Activated CD4-positive, CD25-positive, alpha-beta regulatory T cell (primary cell): ENCODE measurements at places on chromosomes 13 and 19.

- no peak for DNase-seq
Observed at GRCh38 chr13:30715837-30716236, 19.5 kb upstream of the ALOX5AP start.

- no peak for DNase-seq
Observed at GRCh38 chr19:51210191-51210784, 14.6 kb upstream of the CD33 start.

- no peak for DNase-seq
Observed at GRCh38 chr19:39631178-39631577, 24.5 kb upstream of the LGALS16 start.

DNA sequence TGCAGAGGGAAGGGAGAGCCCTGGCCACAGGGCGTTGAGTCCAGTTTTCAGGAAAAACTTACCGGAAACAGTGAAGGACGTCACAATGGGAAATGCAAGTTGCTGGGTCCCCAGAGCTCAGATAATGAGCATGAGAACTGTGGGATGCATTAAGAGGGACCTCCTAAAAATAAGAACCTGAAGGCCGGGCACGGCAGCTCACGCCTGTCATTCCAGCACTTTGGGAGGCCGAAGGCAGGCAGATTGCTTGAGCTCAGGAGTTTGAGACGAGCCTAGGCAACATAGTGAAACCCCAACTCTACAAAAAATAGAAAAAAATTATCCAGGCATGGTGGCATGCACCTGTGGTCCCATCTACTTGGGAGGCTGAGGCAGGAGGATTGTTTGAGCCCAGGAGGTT lies 170.6 kb downstream of the URI1 start:
- DNase-seq = no peak

GRCh38 chr19:11338569-11339253 lies 746 bp downstream of the RAB3D start:
- DNase-seq = no peak

DNA sequence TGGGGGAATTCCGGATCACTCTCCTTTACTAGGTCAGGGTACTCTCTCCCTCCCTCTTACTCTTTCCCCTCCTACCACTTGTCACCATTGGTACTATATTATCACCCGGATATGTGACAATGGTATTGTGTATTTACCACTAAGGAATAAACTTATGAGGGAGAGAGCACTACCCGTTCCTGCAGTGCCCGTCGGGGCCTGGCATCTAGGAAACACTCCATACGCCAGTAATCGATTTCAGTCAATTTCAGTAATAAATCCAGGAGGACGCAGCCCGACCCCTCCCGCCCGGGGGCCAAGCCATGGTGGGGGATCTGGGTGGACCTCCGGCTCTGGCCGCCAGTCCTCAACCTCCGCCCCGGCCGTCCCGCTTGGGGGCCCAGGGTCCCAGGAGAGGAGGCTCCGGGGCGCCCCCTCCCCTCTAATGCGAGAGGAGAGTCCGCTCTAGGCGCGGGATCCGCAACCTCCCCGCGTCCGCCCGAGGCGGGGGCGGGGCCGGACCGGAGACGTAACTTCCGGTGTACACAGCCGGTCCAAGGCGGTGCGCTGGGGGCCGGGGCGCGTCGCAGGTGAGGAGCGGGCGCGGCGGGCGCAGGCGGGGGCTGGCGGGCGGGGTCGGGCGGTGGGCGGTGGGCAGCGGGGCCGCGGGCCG lies at the start of gene GARRE1:
Gene GARRE1 (plus strand): TSS at position 509 of the 652 bp plus-strand sequence. CDS start 45,920 bp downstream, outside the sequence.
- DNase-seq = peak; percentile 66

DNA sequence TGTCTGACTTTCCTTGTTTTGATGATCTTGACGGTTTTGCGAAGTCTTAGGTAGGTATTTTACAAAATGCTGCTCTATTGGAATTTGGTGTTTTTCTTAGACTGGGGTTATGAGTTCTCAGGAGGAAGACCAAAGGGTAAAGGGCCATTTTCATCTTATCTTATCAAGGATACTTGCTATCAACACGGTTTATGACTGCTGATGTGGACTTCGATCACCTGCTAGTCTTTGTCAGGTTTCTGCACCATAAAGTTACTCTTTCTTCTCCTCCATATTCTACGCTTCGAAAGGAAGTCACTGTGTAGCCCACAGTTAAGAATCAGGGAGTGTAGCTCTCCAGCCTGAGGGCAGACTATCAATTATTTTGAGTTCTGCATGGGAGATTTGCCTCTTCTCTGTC lies 7.4 kb upstream of the CEBPG start:
- DNase-seq = no peak

- no peak for DNase-seq
Observed at GRCh38 chr13:74166261-74167004, 32.2 kb upstream of the KLF12 start.

- DNase-seq = no peak
Observed at GRCh38 chr19:35214766-35215422, 13.6 kb downstream of the FAM187B start.

DNA sequence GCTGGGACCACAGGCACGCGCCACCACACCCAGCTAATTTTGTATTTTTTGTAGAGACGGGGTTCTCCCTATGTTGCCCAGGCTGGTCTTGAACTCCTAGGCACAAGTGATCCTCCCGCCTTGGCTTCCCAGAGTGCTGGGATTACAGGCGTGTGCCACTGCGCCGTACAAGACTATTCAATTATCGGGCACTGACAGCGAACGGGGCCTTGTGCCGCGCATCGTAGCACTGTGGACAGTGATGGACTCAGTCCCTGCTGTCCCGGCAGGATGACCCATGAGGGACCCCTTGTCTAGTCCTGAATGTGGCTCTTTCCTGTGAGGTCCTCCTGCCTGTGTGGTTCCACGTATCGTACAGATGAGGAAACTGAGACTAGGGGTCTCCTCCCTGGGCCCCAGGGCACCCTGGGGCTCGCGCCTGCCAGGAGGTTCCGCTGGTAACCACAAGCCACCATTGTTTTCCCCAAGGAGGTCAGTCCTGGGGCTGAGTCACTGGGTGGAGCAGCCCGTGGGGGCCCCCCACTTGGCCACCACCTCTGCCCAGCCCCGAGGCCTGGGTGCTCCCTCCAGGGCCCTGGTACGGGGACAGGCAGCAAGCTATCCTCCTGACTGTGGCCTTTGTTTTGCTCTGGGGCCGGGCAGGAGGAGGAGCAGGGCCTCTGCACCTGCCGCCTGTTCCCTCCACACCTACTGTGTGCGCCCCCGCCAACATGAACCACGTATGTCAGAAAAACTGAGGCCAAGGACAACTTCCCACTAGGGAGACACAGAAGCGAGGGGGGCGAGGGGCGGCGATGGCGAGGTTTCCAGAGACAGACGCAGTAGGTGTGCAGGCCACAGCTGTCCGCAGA lies 2.9 kb upstream of the TCF3 start:
- DNase-seq = no peak

DNA sequence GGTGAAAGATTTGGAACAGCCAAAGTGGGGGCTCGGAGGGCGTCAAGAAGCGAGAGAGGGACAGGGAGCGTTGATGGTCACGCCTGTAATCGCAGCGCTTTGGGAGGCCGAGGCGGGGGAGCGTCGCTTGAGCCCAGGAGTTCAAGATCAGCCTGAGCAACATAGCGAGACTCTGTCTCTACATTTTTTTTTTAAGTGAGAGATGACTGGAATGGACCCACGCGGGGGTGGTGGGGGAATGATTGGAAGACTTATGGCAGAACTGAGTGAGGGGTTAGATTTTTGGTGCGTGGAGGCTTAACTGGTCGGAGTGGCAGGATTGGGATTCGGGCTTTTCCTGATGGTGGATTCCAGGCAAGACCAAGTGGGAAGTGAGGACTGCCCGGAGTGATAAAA lies 725 bp downstream of the PSMD8 start:
- no peak for DNase-seq

DNA sequence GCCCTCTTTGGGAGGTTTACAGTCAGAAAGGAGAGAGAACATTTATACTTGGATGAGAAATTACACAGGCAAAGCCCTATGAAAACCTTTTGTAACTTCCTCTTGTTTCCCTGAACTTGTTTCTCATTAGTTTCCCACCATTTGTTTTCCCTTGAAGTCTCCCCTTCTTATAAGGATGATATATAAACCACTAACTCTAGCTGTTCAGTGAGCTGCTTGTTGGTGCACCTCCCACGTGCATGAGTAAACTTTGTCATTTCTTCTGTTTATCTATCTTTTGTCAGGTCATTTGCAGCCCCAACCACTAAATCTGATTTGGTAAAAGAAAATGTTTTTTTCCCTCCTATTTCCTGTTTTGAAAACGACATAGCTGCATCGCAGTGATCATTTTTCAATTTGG lies 919.9 kb downstream of the SLITRK1 start:
- DNase-seq = no peak

DNA sequence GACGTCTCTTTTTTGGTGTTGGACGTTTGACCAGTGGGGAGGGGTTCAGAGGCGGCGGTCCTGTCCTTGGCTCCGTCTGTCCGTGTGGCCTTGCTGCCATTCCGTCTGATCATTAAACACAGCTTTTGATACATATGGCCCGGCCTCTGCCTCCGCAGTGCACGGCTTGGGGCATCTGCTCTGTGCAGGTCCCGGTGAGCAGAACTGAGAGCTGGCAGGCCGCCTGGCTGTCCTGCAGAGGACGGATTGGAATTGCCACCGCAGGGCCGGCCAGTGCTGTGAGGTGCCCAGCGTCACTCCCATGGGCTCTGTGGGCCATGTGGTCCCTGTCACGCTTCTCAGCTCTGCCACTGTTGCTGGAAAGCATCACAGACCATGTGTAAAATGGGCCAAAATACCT lies 5.4 kb upstream of the TMPRSS9 start:
- DNase-seq = no peak

GRCh38 chr13:60623151-60623550 lies 226.1 kb downstream of the TDRD3 start:
- DNase-seq = no peak

GRCh38 chr19:10946958-10947657 lies 13.7 kb upstream of the SMARCA4 start:
- no peak for DNase-seq

GRCh38 chr19:5804516-5805461 lies at the start of gene NRTN:
Gene NRTN, plus strand, starts transcription at chr19:5805067. Its CDS starts 19,099 bp downstream, at chr19:5824166.
- DNase-seq = no peak

- DNase-seq = no peak
Observed at GRCh38 chr13:95987841-95988240, 65.4 kb downstream of the UGGT2 start.

- DNase-seq = no peak
Observed at GRCh38 chr13:51318015-51318414, 21.5 kb upstream of the SERPINE3 start.
